Osteoblast (primary cell): ENCODE measurements at places on chromosomes 2 and 18. TPM values are rescaled to one million over a fixed set of nuclear protein-coding genes. Genes with fewer than 3 reads are reported as not detected.

Gene NDC80
- total RNA-seq = 2.2 and 3.5 TPM in 2 replicates

Gene SERPINB11
- total RNA-seq = not detected in 2 replicates

Gene NETO1
- total RNA-seq = under 0.01 TPM in 1 of 2 replicates, not detected in the other

Gene CAVIN2
- 1.2 and 1.8 TPM in 2 replicates for total RNA-seq

Gene FAM124B
- total RNA-seq = not detected in 2 replicates

Gene ANTXR1
- total RNA-seq = 123 and 134 TPM in 2 replicates

Gene SPOPL
- 21.2 and 23.5 TPM in 2 replicates for total RNA-seq

- DNase-seq = no peak
These were observed 31.6 kb downstream of the INPP5D start for GRCh38 chr2:233091595-233092375.

DNA sequence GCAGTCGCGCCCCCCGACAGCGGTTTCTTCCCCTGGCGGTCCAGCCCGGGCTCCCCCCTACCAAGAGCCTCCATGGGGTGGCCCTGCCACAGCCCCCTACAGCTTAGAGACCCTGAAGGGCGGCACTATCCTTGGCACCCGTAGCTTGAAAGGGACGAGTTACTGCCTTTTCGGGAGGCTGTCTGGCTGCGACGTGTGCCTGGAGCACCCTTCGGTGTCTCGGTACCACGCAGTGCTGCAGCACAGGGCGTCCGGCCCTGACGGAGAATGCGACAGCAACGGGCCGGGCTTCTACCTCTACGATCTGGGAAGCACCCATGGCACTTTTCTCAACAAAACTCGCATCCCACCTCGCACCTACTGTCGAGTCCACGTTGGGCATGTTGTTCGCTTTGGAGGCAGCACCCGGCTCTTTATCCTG, 475 bp downstream of the SLC4A1AP start:
- DNase-seq = peak; percentile 27

DNA sequence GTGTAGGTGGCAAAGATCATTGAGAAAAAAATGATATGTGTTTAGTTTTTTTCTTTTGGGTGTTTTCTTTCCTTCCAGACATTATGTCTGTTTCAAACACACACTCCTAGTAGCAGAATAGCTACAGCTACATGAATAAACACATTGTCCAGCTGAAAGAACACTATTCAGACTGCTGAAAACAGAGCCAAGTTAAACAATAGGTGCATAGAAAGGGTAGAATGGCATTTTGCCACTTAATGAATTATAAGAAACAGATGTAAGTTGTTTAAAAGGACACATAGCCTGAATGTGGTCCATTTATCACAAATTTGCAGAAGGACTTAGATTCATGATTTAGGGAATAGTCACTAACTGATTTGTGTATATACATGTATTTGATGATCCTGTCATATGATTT, 20.1 kb downstream of the CTLA4 start:
- no peak for DNase-seq

- DNase-seq = no peak
These were observed 58.8 kb downstream of the GREB1L start for GRCh38 chr18:21300908-21301200.

GRCh38 chr2:4528773-4529172, 825.4 kb downstream of the DCDC2C start:
- DNase-seq = no peak

DNA sequence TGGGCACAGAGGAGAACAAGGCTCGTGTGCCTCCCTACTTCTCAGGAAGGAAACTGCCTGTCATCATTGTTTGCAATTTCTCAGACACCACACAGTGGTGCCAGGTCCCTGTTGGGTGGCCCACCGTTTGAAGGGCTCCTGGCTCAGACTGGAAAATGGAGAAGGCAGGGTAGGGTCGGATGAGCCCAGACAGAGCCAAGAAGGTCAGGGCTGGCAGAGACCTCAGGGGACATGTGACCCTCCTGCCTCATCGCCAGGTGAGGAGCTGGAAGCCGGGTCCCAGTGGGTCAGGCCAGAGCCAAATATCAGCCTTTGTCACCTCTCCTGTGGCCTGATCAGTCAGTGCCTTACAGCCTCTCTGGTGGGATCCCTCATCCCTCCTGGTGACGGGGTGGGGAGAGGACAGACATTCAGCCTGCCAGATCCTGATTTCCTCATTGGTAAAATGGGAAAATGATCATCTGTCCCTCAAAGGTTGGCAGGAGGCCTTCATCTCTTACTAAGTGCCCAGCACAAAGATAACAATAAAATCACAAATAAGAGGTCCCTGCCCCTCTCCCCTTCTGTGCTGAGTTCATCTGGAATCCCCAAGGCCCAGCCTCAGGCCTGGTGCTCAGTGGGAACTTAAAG, 117.6 kb downstream of the CAPN13 start:
- no peak for DNase-seq

DNA sequence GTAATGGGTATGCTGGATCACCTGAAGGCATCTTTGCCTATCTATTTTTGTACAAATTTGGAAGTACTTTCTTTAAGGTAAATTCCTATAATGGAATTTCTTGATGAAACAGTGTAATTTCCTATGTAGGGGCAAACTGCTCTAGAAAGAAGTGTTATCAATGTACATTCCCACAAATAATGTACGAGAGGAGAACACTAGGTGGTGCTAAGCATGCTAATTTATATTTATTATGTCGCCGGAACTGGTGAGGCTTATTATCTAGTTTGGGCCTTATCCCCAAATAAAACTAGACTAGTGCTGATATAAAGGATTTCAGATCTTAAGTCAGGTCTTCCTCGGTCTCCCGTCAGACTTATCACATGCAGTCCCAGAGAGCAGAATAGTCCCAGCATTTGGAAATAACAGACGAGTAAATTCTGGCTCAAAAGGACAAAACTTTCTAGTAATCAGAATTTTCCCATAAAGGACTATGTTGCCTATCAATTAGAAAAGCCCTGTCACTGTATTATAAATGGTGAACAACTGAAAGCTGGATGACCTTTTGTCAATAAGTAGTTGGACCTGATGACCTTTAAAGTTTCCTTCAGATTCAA, 86.9 kb upstream of the RBBP8 start:
- DNase-seq = peak; percentile 42

- DNase-seq = peak; percentile 97
These were observed 47.7 kb upstream of the POMC start for GRCh38 chr2:25215948-25216679.

DNA sequence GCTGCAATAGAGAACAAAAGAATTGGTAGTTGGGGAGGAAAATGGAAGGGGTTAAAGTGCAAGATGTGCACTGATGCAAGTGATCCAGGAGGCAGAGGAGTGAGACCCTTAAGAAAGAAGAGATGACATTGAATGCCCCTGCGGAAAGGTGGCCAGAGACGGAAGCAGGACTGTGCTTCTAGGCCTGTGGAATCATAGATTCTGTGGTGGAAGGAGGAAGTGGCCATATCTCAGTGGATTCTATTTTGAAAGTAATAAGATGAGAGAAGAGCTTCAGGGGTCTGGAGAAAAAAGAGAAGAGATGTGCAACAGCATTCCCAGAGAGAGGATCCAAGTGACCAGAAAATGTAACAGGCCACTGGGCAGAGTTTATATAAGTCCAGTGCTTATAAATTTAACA, 18.6 kb upstream of the GYPC start:
- no peak for DNase-seq

DNA sequence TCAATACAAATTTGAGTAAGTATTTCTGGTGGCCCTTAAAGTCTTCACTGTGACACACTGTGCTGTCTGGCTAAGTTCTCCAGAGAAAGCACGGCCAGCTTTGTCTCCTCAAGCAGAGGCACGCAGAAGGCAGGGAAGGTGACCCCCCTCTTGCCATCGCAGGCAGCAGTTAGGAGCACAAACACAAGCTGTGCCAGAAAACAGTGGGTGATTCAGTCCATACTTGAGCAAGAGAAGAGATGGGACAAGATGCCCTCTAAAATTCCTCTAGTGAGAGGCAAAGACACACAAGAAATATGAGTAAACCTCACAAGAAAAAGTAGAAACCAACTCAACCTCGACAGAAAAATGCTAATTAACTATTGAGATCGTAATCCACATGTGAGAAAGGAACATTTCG, 9.8 kb downstream of the MCEE start:
- DNase-seq = no peak

GRCh38 chr2:174169372-174169771, 79.0 kb downstream of the OLA1 start:
- DNase-seq = no peak

DNA sequence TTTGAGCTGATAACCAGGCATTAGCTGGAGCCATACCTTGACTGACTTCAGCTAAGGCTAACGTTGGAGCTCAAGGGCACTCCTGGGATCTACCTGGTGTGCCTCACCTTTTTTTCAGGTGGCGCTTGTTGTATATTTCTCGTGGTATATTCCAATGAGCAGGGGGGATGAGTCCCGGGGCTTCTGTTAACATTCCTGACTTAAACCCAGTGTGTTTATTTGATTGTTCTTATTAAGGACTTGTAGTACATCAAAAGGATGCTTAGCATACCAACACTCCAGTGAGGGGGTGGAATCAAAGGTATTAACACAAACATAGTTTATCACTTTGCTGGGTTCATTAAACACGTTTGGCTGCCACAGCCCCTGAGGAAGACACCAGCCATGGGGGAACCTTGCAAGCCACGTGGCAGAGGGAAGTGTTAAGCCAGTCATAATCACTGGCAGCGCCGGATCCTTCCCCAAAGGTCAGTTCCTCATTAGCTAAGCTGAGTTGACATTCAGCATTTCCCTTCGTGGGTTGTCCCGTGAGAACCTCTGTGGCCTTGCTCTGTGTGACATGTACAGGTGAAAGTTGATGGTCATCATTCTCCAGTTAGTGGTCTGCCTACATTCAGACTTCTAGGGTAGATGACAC, 119.5 kb upstream of the MCFD2 start:
- peak; percentile 27 for DNase-seq

- no peak for DNase-seq
These were observed 150.2 kb upstream of the KLHL14 start for GRCh38 chr18:32922951-32923430.

DNA sequence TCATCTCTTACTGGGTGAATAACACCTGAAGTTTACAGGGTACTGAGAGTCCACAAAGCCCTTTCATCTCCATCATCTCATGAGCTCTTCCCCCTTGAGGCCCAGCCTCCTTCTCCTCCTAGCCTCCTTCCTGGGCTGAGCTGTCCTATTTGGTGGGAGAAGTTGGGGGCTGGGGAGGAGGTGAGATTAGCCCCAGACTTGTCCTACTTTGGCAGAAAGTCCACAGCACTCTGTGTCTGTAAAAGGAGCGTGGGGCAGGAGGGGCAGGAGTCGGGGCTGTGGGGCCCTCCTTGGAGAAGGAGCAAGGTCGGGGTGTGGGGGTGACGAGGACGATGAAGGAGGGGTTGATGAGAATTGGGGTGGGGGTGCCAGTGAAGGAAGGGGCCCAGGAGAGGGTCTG, 10.0 kb upstream of the DES start:
- peak; percentile 53 for DNase-seq
